ENCODE measurements at places on chromosomes 1 and 21. TPM values are rescaled to one million over a fixed set of nuclear protein-coding genes. Genes with fewer than 3 reads are reported as not detected.

DNA sequence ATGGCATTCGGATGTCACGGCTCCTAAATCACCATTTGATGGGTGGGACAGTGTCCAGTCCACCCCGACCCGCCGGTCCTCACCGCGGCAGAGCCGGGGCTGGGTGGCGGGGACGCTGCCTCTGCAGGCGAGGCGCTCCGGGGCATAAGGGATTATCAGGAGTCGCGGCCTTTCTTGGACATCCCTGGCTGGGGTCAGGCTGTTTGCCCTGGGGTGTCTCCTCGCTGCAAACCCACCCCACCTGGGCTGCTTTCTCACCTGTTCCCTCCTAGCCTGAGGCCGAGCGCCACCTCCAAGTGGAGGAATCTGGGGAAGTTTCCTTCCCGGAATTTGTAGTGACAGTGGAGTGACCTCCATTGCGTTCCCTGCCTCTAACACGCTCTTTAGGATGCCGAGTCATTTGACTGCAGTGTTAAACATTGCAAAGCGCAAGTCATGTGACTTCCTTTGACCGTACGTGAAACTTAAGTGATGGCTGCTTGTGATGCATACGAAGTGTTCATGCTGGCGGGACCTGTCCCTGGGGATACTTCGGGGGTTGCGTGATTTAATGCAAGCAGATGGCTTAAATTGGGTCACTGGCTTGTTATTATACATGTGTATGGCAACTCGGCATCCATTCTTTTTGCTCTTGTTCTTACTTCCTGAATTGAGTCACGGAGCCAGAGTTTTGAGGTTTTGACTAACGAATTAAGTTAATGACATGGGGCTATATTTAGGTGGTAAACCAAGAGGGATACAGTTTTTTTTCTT is 536 bp downstream of the LGALS8 start:
- peaks cover 17% of the 10 kb centered on the region for H3K36me3 ChIP-seq
- H3K27ac ChIP-seq: peak overlapping the region; percentile 81
- DNase-seq: peak; percentile 41

- no peak for DNase-seq
- no peak overlapping the region for H3K4me3 ChIP-seq
- H3K36me3 ChIP-seq: no peaks in the 10 kb centered on the region
- H3K4me1 ChIP-seq: no peaks in the 10 kb centered on the region
Measured at GRCh38 chr1:159653201-159653600, 61.2 kb downstream of the CRP start.

- H3K36me3 ChIP-seq: no peaks in the 10 kb centered on the region
- no peaks in the 10 kb centered on the region for H3K27me3 ChIP-seq
- H3K4me1 ChIP-seq: no peaks in the 10 kb centered on the region
- H3K4me3 ChIP-seq: no peak overlapping the region
- DNase-seq: no peak
- H3K27ac ChIP-seq: no peak overlapping the region
Measured at GRCh38 chr1:191870490-191870889, 287.8 kb upstream of the RGS18 start.

DNA sequence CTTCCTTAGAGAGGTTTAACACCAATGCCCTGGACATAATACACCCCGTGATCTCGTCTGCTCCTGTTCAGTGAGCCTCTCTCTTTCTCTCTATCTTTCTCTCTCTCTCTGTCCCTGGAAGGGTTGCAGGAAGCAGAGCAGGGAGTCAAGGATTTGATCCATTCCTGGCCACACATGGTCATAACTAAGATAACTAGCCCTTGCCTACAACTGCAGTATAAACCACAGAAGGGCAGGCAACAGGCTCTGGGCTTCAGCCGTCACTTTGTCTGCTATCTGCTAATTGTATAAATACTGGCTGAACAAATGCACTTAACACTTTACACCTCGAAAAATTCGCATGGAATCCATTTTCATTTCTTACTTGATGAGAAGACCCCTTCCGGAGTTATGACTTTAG is 357.5 kb upstream of the RUNX1 start:
- peaks cover 7% of the 10 kb centered on the region for H3K4me1 ChIP-seq
- no peak overlapping the region for H3K27ac ChIP-seq
- DNase-seq: no peak
- no peaks in the 10 kb centered on the region for H3K27me3 ChIP-seq
- no peaks in the 10 kb centered on the region for H3K36me3 ChIP-seq

DNA sequence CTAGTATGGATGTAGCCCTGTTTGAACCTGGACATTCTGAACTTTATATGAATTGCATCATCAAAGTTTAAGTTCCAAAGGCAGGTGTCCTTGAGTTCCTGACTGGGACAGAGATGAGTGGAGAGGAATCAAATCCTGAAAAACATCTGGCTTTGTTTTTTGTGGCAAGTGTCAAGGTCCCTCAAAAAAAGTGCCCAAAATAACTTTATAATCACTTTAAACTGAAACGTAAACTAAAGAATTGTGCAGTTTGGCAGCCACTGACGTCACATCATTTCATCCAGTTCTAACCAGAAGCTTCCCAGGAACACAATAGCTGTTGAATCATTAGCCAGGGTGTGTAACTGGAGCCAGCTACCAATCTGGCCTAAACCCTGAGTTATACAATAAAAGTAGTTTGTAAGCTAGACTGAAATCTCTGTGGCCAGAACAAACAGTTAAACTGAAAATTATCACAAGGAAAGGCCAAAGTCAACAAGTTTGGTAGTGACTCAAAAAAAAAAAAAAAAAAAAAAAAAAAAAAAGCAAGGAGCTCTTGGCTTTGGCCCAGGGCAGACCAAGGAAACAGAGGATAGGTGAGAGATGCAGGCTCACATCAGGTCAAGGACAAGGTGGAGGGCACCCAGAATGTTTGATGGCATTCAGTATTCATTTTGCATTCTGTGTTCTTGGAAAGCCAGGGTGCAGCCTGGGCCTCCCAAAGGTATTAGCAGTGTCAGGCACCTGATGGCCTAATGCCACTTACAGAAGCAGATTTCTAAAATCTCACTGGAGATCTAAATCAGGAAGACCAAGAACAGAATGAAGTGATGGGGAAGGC is 74.3 kb downstream of the TNFSF18 start:
- H3K36me3 ChIP-seq: no peaks in the 10 kb centered on the region
- H3K27me3 ChIP-seq: no peaks in the 10 kb centered on the region
- H3K4me1 ChIP-seq: no peaks in the 10 kb centered on the region

DNA sequence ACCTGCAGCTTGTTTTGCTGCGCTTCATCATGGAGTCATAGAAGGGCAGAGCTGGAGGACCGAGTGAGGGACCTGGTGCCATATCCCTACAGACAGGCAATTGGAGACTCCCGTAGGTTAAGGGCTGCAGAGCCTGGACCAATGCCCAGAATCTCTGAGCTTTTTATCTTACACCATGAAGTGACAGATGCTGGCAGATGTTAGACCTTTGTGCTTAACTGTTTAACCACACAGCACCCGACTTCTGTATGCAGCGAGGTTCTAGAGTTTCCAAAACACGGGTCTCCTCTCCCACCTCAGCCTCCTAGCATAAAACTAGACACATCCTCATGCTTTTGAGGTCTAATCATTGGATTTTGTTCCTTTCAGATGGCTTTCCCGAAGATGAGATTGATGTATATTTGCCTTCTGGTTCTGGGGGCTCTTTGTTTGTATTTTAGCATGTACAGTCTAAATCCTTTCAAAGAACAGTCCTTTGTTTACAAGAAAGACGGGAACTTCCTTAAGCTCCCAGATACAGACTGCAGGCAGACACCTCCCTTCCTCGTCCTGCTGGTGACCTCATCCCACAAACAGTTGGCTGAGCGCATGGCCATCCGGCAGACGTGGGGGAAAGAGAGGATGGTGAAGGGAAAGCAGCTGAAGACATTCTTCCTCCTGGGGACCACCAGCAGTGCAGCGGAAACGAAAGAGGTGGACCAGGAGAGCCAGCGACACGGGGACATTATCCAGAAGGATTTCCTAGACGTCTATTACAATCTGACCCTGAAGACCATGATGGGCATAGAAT is 47.6 kb downstream of the B3GALT5 start:
- H3K27me3 ChIP-seq: no peaks in the 10 kb centered on the region
- H3K4me3 ChIP-seq: no peak overlapping the region
- H3K36me3 ChIP-seq: no peaks in the 10 kb centered on the region
- DNase-seq: no peak

- H3K27ac ChIP-seq: no peak within 1 kb of the TSS
- no peaks in the 10 kb centered on the region for H3K36me3 ChIP-seq
- H3K27me3 ChIP-seq: no peaks in the 10 kb centered on the region
- H3K4me1 ChIP-seq: peaks cover 41% of the 10 kb centered on the region
Measured at GRCh38 chr1:1020000-1020404, at the start of gene AGRN. Gene AGRN (plus strand): TSS chr1:1020120. CDS start chr1:1020173, 53 bp downstream.

GRCh38 chr1:199422206-199422605 is 605.3 kb upstream of the NR5A2 start:
- no peaks in the 10 kb centered on the region for H3K27me3 ChIP-seq
- H3K27ac ChIP-seq: no peak overlapping the region
- DNase-seq: no peak
- no peak overlapping the region for H3K4me3 ChIP-seq
- no peaks in the 10 kb centered on the region for H3K36me3 ChIP-seq
- H3K4me1 ChIP-seq: no peaks in the 10 kb centered on the region

GRCh38 chr21:28615276-28615675 is 377.4 kb downstream of the LTN1 start:
- H3K36me3 ChIP-seq: no peaks in the 10 kb centered on the region
- H3K27ac ChIP-seq: no peak overlapping the region
- DNase-seq: no peak

DNA sequence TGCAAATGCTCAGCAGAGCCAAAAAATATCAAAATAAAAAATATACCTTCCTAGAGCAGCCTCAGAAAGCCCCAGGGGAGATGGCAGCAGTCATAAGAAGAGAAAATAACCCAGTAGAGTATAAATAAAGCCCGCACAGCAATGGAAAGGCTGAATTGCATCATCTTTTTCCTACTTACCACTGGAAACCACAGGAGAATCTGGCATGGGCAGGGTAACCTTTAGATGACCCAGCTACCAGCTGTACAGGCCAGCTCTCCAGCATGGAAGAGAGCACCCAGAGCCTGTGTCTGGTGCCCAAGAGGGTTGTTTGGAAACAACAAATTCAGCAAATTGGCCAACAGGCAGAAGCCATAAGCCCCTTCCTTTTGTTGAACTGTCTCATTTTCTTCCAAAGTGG is 253.1 kb downstream of the OMA1 start:
- H3K4me1 ChIP-seq: no peaks in the 10 kb centered on the region
- no peak for DNase-seq
- no peaks in the 10 kb centered on the region for H3K36me3 ChIP-seq
- no peak overlapping the region for H3K4me3 ChIP-seq

DNA sequence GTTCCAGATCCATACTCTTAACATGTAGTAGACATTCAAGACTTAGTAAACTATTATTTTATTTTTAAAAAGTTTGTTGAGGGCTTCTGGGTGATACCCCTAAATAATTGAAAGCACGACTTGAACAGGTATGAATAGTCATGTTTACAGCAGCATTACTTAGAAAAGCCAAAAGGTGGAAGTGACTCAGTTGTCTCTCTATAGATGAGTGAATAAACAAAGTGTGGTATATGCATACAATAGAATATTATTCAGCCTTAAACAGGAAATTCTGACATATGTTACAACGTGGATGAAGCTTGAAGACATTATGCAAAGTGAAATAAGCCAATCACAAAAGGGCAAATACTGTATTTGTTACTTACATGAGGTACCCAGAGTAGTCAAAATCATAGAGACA is 26.5 kb downstream of the TSNAX start:
- no peak overlapping the region for H3K27ac ChIP-seq
- no peak for DNase-seq

DNA sequence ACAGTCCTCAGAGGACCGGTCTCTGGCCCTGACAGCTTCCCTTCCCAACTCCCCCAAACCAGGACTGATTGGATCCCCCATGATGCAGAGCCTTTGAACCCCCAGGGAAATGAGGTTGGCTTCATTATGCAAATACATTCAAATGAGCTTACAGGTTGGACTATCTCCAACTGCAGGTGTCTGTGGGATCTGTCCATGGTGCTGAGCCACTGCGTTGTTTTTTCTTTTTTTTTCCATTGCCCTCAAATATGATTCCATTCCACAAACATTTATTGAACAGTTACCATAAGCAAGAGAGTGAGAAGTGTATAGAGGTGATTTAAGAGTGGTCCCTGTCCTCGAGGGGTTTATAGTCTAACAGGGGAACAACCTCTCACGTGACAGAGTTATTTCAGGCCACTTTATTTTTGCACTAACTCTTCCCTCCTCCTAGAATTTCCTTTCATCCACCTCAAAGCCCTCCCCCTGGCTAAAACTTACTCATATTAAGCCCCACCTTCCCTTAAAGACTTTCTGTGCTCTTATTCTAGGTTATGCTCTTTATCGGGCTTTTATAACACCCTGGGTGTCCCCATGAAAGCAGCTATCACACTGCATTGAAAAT is 21.9 kb downstream of the DLGAP3 start:
- H3K27me3 ChIP-seq: peaks cover 27% of the 10 kb centered on the region
- DNase-seq: no peak
- no peaks in the 10 kb centered on the region for H3K36me3 ChIP-seq
- H3K27ac ChIP-seq: no peak overlapping the region
- no peaks in the 10 kb centered on the region for H3K4me1 ChIP-seq

DNA sequence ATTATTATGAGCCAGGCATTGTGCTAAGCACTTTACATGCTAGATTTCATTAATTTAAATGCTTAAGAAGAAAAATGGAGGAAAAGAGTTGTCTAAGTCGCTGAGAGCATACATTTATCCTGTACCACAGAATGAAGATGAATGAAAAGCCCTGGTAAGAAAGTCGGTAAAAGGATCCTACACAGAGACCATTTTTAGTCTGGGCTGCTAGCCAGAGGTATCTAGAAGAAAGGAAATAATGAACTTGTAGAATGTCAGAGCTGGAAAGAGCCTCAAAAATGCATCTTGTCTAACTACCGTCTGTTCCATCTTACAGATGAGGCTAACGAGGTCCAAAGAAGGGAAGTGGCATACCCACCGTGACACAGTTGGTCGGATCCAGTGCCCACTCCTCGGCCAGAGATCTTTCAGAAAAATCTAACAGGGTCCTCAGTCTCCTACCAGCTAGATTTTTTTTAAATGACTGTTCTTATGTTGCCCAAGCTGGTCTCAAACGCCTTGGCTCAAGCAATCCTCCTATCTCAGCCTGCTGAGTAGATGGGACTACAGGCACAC is 12.2 kb upstream of the TNR start:
- no peak overlapping the region for H3K4me3 ChIP-seq
- peaks cover 8% of the 10 kb centered on the region for H3K27me3 ChIP-seq
- no peaks in the 10 kb centered on the region for H3K36me3 ChIP-seq
- H3K4me1 ChIP-seq: no peaks in the 10 kb centered on the region

Gene HSPB7
- total RNA-seq: not detected

Gene PRRX1
- 0.50 TPM for total RNA-seq

Gene CHRNB2
- total RNA-seq: not detected

Gene TNNI3K
- total RNA-seq: not detected

Gene PRAMEF10
- total RNA-seq: not detected

Gene GPR157
- 8.9 TPM for total RNA-seq

Gene LRRC71
- not detected for total RNA-seq

Gene TDRD5
- not detected for total RNA-seq

Gene LDLRAD2
- 0.13 TPM for total RNA-seq

Gene AMY2B
- total RNA-seq: 44.4 TPM

Gene DFFB
- total RNA-seq: 18.5 TPM

Gene IL10
- 0.19 TPM for total RNA-seq

All from T-cell (primary cell).